ENCODE measurements at places on chromosomes 11 and 22. TPM values are rescaled to one million over a fixed set of nuclear protein-coding genes. Genes with fewer than 3 reads are reported as not detected.
A peak's percentile ranks its signal among the peaks of the same experiment; 100 is the strongest.

The TSSK2 gene
- not detected for total RNA-seq

The RHOD gene
- total RNA-seq, result 40.3 TPM

DNA sequence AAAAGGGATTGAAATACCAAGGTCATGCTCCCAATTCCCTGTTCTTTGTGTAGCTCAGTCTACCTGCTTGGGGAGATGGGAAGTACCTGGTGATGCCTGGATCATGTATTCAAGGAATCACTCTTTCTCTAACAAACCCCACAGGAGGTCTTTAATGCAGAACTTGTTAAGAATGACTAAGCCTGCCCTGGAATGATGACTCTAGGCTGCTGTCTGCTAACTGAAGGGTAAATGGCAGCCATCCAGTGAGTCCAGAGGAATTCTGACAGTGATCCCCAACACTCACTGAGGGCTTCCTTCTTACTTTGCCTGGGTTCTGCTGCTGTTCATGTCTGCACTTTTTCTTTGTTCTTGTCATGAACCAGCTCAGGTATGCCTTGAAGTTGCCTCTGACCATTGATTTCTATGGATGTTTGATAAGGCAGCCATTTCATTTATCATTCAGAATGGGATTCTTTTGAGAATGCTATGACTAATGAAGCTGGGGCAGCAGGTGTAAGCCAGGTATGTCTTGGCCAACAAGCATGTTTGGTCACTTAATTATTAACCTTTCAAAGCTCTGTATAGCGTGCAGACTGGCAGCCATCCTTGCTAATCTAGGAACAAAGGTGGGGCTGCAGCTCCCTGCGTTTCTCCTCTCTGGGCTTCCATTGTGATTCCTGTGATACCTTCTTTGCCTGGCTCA, 11.4 kb downstream of the PRSS23 start:
- H3K4me3 ChIP-seq, result no peak overlapping the region
- H3K36me3 ChIP-seq, result no peaks in the 10 kb centered on the region
- no peaks in the 10 kb centered on the region for H3K27me3 ChIP-seq
- peaks cover 24% of the 10 kb centered on the region for H3K4me1 ChIP-seq
- DNase-seq, result no peak
- H3K27ac ChIP-seq, result no peak overlapping the region

GRCh38 chr11:5274395-5274794, 4.7 kb upstream of the HBE1 start:
- H3K36me3 ChIP-seq, result no peaks in the 10 kb centered on the region
- DNase-seq, result no peak
- H3K4me1 ChIP-seq, result no peaks in the 10 kb centered on the region
- H3K27me3 ChIP-seq, result no peaks in the 10 kb centered on the region
- no peak overlapping the region for H3K4me3 ChIP-seq

The LIF gene
- total RNA-seq, result 0.56 TPM

DNA sequence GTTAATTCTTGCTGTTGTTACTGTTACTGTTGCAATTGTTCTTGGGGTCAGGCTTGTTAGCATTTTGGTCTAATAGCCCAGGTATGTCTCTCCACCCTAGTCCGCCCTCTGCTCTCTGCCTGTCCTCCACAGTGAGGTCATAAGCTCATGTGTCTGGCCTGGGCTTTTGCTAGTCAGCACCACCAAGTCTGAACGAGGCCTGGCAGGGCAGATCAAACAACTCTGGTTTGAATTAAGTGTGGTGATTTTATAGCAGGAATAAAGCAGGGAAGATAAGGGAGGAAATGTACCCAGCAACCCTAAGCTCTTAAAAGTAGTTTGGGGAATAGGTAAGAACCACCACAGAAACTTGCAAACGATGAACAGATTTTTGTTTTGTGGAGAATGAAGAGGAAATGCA, 98.7 kb downstream of the ABTB2 start:
- H3K4me3 ChIP-seq, result no peak overlapping the region
- no peaks in the 10 kb centered on the region for H3K27me3 ChIP-seq
- H3K27ac ChIP-seq, result no peak overlapping the region

- no peak for DNase-seq
- no peaks in the 10 kb centered on the region for H3K36me3 ChIP-seq
- peaks cover 15% of the 10 kb centered on the region for H3K4me1 ChIP-seq
- no peak overlapping the region for H3K4me3 ChIP-seq
Measured at GRCh38 chr11:122778148-122778547, 60.2 kb upstream of the CRTAM start.

The TIMM10B gene
- 18.5 TPM for total RNA-seq

The KCNK4 gene
- total RNA-seq, result not detected

DNA sequence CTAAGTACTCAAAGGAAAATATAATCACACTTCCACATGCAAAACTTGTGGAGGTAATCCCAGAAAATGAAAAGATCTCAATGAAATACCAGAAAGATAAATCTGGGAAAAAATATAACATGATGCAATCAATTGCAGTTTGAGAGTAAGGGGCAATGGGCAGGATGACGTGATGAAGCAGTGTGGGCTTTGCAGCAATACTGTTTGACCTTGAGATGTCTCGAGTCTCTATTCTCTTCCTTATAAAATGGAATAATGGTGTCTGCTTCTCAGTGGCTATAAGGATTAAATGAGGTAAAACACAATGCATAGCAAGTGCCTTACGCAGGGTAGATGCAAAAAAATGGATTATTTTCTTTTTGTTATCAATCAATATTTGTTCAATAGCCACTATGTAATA, 447.5 kb downstream of the BUD13 start:
- H3K27me3 ChIP-seq, result no peaks in the 10 kb centered on the region
- no peak for DNase-seq
- no peaks in the 10 kb centered on the region for H3K4me1 ChIP-seq
- no peak overlapping the region for H3K27ac ChIP-seq

The SCN3B gene
- 3.4 TPM for total RNA-seq

DNA sequence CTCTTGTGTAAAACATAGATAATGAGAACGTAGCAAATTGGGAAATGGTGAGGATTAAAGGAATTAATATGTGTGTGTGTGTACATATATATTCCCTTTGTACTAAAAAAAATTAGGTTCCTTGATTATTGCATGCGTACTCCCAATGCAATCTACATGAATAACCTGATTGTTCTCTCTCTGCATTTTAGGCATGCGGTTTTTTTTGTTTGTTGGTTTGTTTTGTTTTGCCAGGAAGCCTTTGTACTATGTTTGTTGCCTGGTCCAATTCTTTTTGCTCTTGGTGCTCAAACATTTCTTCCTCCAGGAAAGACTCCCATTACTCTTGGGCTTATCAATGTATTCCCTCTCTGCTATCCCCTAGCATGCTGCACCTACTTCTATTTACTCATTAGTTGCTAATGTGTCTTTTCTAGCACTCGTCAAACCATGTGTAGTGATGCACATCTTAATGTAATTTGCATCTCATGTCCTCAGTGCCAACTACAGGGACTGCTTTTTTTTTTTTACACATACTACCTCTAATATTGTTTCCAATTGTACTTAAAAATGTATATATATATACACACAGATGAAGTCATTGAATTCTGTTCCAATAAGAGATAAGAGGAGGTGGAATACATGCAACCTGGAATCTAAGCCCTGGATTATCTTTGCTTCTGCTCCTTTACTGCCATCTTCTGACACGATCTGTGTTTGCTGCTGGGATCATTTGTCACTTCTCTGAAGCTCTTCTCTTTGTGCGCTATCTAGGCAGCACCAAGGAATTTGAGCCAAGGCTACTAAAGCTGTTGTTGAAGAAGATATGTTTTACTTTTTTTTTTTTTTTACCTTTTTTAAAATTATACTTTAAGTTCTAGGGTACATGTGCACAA, 197.2 kb upstream of the ANO3 start:
- H3K27ac ChIP-seq, result no peak overlapping the region
- no peak for DNase-seq
- no peak overlapping the region for H3K4me3 ChIP-seq
- no peaks in the 10 kb centered on the region for H3K27me3 ChIP-seq
- H3K4me1 ChIP-seq, result no peaks in the 10 kb centered on the region

The ASCL2 gene
- total RNA-seq, result not detected

GRCh38 chr22:45238957-45239680, 1.6 kb downstream of the KIAA0930 start:
- H3K36me3 ChIP-seq, result no peaks in the 10 kb centered on the region
- peaks cover 11% of the 10 kb centered on the region for H3K4me1 ChIP-seq
- H3K27me3 ChIP-seq, result no peaks in the 10 kb centered on the region
- H3K27ac ChIP-seq, result no peak overlapping the region
- H3K4me3 ChIP-seq, result peak overlapping the region; percentile 61
- DNase-seq, result no peak

DNA sequence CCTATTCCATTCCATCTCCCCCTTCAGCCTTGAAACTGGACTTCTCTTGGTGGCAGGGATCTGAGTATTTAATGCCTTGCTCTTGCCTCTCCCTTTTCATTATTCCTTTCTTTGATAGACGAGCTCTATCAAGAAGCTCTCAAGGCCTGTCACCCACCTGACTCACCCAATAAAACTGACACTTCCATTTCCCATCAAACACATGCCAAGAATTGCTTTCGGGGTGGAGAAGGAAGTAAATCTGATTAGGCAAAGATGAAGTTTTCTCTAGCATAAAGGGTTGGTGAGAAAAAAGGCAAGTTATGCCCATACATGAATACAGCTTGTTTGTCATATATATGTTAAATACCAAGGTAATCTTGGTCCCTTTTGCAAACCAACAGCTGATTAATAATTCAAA, 34.9 kb upstream of the MYEOV start:
- H3K4me1 ChIP-seq, result peaks cover 7% of the 10 kb centered on the region
- H3K4me3 ChIP-seq, result no peak overlapping the region
- H3K27ac ChIP-seq, result no peak overlapping the region
- DNase-seq, result no peak
- no peaks in the 10 kb centered on the region for H3K36me3 ChIP-seq
- peaks cover 6% of the 10 kb centered on the region for H3K27me3 ChIP-seq

GRCh38 chr11:14905104-14906033, 13.3 kb upstream of the CYP2R1 start:
- no peaks in the 10 kb centered on the region for H3K36me3 ChIP-seq
- H3K4me3 ChIP-seq, result peak overlapping the region; percentile 43
- peak overlapping the region; percentile 25 for H3K27ac ChIP-seq
- peak; percentile 36 for DNase-seq
- no peaks in the 10 kb centered on the region for H3K27me3 ChIP-seq
- peaks cover 19% of the 10 kb centered on the region for H3K4me1 ChIP-seq

The SAA1 gene
- total RNA-seq, result 2.2 TPM

GRCh38 chr11:14908214-14908880, 16.3 kb upstream of the CYP2R1 start:
- peaks cover 19% of the 10 kb centered on the region for H3K4me1 ChIP-seq
- H3K27me3 ChIP-seq, result no peaks in the 10 kb centered on the region
- DNase-seq, result no peak
- H3K36me3 ChIP-seq, result no peaks in the 10 kb centered on the region

- no peaks in the 10 kb centered on the region for H3K36me3 ChIP-seq
- no peak for DNase-seq
- H3K4me3 ChIP-seq, result no peak overlapping the region
- peaks cover 23% of the 10 kb centered on the region for H3K4me1 ChIP-seq
- no peaks in the 10 kb centered on the region for H3K27me3 ChIP-seq
Measured at GRCh38 chr11:8285796-8286195, 22.1 kb upstream of the LMO1 start.

Data from heart right ventricle (tissue), 16 donors.